Activated gamma-delta T cell (primary cell): ENCODE measurements at places on chromosomes 13 and 19.

GRCh38 chr13:76735641-76736040 is 150.6 kb downstream of the KCTD12 start:
- no peak for DNase-seq

- no peak for DNase-seq
These were observed 73.4 kb upstream of the FLT1 start for GRCh38 chr13:28568286-28568685.

DNA sequence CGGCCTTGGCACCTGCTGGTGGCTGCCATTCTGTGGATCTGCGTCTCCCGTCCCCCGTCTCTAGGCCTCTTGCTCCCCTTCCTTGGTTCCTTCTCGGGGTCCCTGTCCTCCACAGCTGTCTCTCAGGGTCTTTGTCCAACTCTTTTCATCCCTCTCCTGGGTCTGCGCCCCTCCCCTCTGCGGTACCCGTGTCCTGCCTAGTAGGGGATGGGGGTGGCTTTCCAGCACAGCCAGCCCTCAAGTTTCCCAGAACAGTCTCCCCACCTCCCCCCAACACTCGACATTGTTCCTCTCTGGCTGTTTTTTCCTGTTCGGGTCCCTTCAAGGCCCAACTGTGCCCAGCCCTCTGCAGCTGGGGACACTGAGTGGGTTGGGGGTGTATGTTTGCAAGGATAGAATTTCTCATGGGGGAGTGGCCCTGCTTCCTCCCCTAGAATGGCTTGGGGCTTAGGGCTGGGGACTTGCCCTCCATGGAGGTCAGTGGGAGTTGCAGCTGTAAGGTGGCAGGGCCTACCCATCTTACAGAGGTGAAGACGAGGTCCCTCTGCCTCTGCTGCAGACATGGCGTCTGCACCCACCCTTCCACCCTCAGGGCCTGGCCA is 762 bp upstream of the ADM5 start:
- no peak for DNase-seq

DNA sequence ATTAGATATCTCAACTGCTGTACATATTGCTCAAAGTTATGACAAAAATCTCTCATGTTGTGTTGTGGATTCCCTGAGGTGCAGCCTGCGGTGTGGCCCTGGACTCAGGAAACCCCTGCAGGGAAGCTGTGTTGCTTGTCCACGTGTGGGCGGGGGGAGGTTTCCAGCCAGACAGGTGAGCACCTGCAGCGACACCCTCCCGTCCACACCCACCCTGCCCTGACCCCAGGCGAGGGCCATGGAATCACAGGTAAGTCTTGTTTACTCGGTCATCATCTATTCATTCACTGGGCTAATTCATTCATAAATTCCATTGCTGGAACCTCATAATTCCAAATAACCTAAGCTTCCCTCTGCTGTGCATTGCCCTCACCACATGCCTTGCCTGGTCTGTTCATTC is 14.1 kb downstream of the PLPP2 start:
- DNase-seq, result no peak

DNA sequence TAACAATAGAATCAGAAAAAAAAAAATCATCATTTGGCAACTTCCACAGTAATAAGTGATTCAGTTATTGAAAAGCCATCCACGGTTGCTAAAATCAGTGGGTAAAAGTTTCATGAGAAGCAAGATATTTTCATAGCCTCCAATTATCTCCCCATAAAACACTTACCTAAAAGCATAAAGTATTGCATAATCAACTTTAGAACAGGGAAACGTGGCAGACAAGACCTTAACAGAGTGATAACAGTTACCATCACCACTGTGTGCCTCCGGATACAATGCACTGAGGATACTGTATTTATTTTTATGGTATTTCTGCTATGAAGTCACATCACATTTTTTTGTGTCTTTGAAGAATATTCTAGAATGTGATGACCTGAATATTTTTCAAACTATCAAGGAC is 37.0 kb downstream of the ABCC4 start:
- no peak for DNase-seq

GRCh38 chr19:34350161-34350561 is 14.8 kb upstream of the GPI start:
- no peak for DNase-seq

GRCh38 chr13:98664047-98664446 is 87.1 kb upstream of the STK24 start:
- DNase-seq, result no peak

DNA sequence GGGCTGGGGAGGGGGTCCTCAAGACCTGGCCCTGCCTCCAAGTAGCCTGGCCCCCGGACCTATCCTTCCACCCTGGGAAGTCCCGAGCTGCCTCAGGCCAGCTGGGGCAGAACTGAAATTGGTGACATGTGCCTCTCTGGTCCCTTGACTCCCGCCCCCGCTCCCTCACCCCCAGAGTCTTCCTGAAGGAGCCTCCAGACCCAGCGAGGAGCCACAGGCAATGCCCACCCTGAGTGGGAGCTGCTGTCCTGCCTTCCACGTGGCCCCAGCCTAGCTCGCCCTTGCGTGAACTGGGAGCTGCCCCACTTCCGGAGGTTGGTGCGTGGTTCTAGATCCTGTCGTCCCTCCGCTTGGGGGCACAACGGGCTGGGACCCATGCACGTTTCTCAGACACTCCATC is 34.6 kb downstream of the CEBPA start:
- DNase-seq, result no peak

- DNase-seq, result no peak
These were observed 1191.0 kb downstream of the SLITRK5 start for GRCh38 chr13:88862095-88862620.

GRCh38 chr19:53880711-53881481 is 1.1 kb upstream of the PRKCG start:
- DNase-seq, result no peak

- no peak for DNase-seq
These were observed 561.7 kb downstream of the DIAPH3 start for GRCh38 chr13:59601993-59602392.

GRCh38 chr19:49363268-49364082 is at the start of gene DKKL1:
DKKL1 (plus strand) TSS chr19:49363877; CDS start chr19:49363999, 122 bp downstream.
- no peak for DNase-seq

- peak; percentile 41 for DNase-seq
These were observed 7.7 kb downstream of the PGLYRP1 start for GRCh38 chr19:46014941-46015686.

DNA sequence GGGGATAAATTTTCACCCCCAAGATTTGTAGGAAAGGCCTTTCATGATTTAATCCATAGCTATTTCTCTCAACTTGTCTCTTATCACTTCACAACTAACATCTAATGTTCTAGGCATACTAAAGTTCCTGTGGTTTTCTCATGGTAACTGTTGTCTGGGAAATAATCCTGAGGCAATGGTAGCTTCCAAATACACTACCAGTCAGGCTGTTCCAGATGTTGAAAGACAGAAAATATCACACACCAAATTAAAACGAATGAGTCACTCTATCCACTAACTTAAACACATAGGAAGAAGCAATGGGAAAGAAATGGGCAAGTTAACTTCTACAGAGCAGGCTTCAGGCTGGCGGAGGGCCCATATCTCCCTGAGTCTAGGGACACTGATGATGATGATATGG is 77.7 kb upstream of the MYO16 start:
- no peak for DNase-seq

GRCh38 chr13:82751206-82751605 is 1131.1 kb downstream of the SLITRK1 start:
- DNase-seq, result no peak

DNA sequence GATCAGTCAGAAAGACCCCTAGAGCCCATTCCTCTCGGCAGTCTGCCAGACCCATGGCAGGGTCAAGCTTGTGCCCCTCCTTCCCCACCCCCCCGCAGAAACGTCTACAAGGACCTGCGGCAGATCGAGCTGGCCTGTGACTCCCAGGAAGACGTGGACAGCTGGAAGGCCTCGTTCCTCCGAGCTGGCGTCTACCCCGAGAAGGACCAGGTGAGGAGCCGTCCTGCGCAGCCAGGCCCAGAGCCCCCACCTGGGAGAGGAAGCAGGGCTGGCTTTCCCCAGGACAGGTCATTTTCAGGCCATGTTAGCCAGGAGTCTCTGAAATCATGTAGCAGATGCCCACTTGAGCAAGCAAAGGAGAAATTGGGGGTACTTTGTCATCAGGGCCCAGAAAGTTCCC is 12.3 kb downstream of the TMED1 start:
- DNase-seq, result no peak

DNA sequence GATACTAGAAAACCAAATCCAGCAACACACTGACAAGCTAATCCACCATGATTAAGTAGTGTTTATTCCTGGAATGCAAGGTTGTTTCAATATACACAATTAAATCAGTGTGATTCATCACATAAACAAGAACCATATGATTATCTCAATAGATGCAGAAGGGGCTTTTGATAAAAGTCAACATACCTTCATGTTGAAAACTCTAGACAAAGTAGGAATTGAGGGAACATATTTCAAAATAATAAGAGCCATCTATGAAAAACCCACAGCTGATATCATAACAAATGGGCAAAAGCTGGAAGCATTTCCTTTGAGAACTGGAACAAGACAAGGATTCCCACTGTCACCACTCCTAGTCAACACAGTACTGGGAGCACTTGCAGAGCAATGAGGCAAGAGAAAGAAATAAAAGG is 213.6 kb upstream of the CSNK1A1L start:
- no peak for DNase-seq

- no peak for DNase-seq
These were observed 67.8 kb downstream of the SUCLA2 start for GRCh38 chr13:47932950-47933923.

DNA sequence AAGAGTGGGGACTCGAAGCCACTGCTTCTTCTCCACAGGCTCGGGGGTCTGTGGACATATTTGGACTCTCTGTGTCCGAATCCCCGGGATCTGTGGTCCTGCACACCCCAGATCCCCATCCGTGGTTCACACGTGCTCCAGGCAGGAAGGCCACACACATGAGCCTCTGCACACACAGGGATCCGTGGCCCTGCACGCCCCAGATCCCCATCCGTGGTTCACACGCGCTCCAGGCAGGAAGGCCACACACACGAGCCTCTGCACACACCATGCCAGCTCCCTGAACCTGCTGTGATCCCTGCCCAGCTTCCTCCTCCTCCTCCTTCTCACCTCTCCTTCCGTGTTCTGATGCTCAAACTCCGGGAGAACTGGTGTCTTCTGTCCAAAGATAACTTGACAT is 3.1 kb downstream of the TEX29 start:
- no peak for DNase-seq

DNA sequence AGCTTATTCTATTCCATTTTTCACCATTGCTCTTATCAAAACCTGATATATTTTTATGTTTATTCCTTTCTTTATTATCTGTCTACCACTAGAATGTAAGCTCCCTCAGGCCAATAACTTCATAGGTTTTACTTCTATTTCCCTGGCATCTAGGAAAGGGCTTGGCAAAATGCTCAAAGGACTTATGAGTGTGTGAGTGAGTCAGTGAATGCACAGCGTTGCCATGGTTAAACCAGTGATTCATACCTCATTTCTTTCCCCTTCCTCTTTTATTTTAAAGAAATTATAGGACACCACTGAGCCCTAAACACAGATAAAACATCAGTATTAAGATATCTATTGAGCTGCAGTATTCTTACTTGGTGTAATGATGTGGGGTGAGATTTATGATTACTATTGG is 162.1 kb downstream of the GPC6 start:
- no peak for DNase-seq

DNA sequence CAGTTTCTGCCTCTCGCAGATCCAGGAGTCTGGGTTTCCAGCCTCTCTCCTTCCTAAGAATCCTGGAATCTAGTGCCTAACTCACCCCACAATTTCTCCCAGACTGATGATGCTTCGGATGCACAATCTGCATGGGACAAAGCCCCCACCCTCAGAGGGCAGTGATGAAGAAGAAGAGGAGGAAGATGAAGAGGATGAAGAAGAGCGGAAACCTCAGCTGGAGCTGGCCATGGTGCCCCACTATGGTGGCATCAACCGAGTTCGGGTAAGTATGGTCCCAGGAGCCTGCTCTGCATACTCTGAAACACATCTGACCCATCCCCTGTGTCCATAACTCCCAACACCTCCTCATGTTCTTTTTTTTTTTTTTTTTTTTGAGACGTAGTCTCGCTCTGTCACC is 796 bp downstream of the GRWD1 start:
- DNase-seq, result no peak

- DNase-seq, result no peak
These were observed 35.9 kb downstream of the COG3 start for GRCh38 chr13:45500492-45501174.

DNA sequence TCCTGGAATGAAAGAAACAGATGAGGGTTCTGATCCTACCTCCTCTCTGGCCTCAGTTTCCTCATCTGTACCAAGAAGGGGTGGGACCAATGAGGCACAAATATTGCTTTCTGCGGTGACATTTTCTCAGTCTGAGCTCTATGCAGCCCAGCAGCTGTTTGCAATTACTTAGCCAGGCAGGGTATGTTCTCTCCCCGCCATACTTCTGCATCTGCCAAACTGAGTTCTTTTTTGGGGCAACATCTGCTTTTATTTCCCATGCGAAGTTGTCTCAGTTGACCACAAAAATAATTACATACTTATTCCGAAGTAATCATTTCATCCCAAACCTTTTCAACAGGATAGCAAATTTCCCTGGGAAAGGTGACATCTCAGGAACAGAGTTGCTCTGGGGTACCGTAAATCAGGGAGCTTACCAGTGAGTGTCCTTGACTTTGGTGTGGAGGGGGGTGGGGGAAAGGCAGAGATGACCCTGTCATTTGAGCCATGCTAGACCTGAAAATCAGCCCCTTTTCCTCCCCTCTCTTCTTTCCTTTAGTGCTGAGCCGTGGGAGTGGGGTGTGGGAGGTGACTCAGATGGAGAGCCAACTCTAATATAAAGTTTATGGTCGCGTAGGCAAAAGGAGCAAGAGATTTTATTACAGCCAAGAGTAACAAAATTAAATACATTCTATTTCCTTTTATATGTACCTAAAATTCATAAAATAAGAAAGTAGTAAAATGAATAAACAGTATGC is 165.7 kb upstream of the KL start:
- DNase-seq, result no peak
